ENCODE measurements at places on chromosomes 3 and 15.

DNA sequence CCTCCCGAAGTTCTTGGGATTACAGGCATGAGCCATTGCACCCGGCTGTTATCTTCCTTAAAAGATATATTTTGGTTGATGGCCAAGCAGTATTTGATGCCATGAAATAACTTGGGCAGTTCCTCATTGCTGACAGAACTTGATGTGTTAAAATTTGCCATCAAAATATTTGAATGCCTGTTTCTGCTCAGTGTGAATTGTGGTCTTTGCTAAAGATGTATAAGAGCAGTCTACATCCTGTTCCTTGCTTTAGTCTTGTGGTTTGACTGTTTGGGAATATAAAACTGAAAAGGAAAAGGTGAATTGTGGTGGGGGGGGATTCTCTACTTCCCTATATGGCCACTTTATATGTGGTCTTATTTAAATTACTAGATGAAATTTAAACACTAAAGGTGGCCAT lies 14.0 kb downstream of the TRIM71 start:
- DNase-seq = no peak

GRCh38 chr15:50939911-50940310 lies 31.4 kb downstream of the AP4E1 start:
- DNase-seq = no peak

DNA sequence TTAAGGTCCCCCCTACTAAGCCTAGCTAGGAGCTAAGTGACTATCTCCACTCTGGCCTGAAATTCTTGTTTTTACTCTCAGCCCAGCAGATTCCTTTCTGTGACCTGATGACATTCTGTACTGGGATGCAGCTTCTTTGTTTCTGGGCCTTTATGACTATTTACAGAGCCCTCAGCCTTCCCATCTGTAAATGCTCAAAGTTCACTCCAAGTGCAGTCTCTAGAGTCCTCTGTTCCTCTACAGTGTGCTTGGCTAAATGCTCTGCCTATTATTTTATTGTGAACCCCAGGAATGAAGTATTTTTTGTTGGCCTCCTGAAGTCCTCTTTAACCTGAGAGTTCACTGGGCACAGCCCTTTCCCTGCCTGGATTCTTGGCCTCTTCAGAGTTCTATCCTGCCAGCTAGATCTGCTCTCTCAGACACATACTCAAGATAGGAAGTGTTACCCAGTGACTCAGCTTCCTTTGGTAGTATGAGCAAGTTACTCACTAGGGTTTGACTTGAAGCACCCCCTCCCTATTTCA lies 278.1 kb upstream of the P2RY1 start:
- no peak for DNase-seq

GRCh38 chr3:81713031-81713430 lies 48.4 kb downstream of the GBE1 start:
- no peak for DNase-seq

- no peak for DNase-seq
Observed at GRCh38 chr3:48426944-48427629, 2.8 kb downstream of the PLXNB1 start.

DNA sequence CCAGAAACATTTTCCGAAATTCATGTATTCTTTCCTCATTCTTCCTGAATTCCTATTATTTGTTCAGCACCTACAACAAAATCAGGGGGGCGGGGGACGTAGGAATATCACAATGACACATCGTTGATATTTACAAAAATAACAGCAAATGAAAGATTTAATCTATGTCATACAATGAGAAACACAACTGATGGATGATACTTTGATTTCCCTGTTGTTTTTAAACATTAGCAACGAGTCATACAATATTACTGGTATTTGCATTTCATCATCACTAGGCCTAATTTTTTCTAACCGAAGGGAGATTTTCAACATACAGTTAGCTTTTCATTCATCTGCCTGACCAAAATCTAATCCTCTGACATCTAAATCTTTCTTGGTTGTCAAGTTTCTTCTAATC lies 45.3 kb upstream of the INO80 start:
- no peak for DNase-seq

DNA sequence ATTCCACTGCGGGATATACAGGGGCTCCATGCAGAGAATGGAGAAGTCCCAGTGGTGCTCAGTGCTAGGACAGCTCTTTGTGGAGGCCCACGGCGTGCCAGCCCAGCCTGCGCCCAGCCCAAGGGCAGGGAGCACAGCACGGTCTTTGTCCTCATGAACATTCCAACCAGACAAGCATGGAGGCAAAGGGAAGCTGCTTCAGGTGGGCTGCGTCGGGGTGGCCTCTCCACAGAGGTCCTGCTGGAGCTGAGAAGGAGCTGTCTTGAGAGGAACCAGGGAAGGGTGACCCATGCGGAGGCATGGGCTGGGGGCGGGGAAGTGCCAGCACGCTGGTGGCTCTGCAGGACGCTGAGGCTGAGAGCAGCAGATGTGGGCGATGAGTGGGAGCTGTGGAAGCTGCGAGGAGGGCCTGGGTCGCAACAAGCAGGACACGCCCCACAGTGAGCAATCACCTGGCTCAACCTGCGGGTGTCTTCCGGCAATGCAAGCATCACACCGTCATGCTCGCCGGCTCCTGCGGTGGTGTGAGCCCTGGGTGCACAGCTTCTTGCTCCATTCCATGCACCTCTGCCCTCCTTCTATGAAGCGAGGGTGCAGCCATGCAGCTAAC lies 14.0 kb upstream of the KLF15 start:
- DNase-seq = no peak
